HCT116 (cell line): ENCODE measurements at places on chromosomes 4 and X.

- no peak for DNase-seq
Observed at GRCh38 chr4:74716436-74716765, 77.9 kb downstream of the BTC start.

- no peak for DNase-seq
Observed at GRCh38 chr4:6373541-6374410, 98.6 kb downstream of the PPP2R2C start.

GRCh38 chr4:154455111-154455510 is 36.5 kb downstream of the DCHS2 start:
- DNase-seq: no peak

GRCh38 chrX:154369449-154370299 is 4.8 kb downstream of the FLNA start:
- peak; percentile 63 for DNase-seq
